Activated naive CD4-positive, alpha-beta T cell treated with anti-CD3 and anti-CD28 coated beads for 36 hours (primary cell): ENCODE measurements at places on chromosomes 6 and 20. TPM values are rescaled to one million over a fixed set of nuclear protein-coding genes. Genes with fewer than 3 reads are reported as not detected.

The SLC22A3 gene
- not detected for total RNA-seq

The SCUBE3 gene
- not detected for total RNA-seq

The TP53TG5 gene
- total RNA-seq: 1.0 TPM

The TCF21 gene
- not detected for total RNA-seq

The TMEM30A gene
- 68.9 TPM for total RNA-seq

The TRIM31 gene
- not detected for total RNA-seq

The CDK19 gene
- total RNA-seq: 11.0 TPM

The PRPH2 gene
- not detected for total RNA-seq

The PCK1 gene
- total RNA-seq: not detected

The STX11 gene
- total RNA-seq: 17.5 TPM

The PTK6 gene
- 0.38 TPM for total RNA-seq
